ENCODE measurements at places on chromosomes 3 and 15.

GRCh38 chr15:69546182-69546581 lies 93.6 kb downstream of the RPLP1 start:
- DNase-seq, result no peak

DNA sequence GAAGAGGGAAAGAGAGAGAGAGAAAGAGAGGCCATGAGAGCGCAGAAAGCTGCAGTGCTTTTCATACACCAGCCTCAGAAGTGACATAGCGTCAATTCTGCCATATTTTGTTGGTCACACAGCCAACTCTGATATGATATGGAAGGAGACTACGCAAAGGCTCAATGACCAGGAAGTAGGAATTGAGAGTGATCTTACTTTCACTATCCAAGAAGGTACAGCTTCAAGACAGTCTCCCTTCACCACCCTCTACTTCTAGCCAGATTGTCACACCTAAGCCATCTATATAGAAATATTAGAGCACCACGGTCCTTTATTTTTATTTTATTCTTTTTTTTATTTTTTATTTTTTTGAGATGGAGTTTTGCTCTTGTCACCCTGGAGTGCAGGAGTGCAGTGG lies 21.1 kb downstream of the PARP15 start:
- DNase-seq, result no peak

DNA sequence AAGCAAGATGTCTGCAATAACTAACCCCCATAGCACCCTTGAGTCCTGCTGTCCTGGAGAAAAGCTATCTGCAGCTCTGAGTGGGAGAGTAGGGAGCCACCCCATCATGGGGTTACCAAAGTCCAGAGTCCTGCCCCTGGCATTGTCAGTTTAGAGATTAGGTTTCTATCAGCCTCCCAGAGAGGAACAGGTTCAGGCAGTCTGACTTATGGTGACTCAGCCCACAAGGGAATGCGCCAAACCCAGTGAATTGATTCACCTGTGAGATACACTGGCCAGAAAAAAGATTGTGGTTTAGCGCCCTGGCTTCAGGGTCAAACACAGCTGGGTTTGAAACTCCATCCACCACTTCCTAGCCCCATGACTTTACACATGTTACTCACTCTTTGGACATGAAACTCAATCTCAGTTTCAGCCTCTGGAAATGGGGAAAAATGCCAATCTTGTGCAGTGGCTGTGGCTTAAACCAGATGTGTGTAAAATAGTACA lies 263.6 kb upstream of the HES1 start:
- DNase-seq, result no peak

- no peak for DNase-seq
Measured at GRCh38 chr3:12405432-12406272, 78.6 kb upstream of the TSEN2 start.

GRCh38 chr15:100718075-100718980 lies 115.9 kb downstream of the ASB7 start:
- DNase-seq, result no peak

- DNase-seq, result no peak
Measured at GRCh38 chr15:65275728-65276126, 11.0 kb downstream of the PARP16 start.

GRCh38 chr3:151976211-151977050 lies 103.0 kb downstream of the SUCNR1 start:
- DNase-seq, result no peak

- DNase-seq, result no peak
Measured at GRCh38 chr3:15923640-15924405, 126.0 kb upstream of the ANKRD28 start.
